ENCODE measurements at places on chromosomes 16 and 17.

- no peak for DNase-seq
Observed at GRCh38 chr17:35804658-35805192, 4.6 kb upstream of the TAF15 start.

DNA sequence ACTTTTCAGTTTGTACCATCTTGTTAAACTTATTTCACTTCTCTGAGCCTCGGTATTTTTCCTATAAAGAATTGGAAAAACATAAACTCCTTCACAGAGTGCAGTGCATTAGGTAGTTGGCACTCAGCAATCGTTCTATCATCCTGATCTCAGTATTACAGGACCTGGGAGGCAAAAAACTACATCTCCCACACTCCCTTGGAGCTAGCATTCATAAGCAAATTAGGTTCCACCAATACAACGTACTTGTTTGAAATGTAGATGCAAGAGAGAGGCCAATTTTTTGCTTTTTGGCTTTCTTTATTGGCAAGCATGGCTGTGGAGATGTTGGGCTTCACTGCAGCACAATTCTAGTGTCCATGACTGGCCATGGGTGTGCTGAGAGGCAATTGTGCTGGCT lies 285.2 kb downstream of the CA10 start:
- no peak for DNase-seq

- no peak for DNase-seq
Observed at GRCh38 chr17:7034955-7035590, 742 bp upstream of the SLC16A13 start.

- DNase-seq, result no peak
Observed at GRCh38 chr17:66950325-66950724, 14.2 kb upstream of the CACNG4 start.

DNA sequence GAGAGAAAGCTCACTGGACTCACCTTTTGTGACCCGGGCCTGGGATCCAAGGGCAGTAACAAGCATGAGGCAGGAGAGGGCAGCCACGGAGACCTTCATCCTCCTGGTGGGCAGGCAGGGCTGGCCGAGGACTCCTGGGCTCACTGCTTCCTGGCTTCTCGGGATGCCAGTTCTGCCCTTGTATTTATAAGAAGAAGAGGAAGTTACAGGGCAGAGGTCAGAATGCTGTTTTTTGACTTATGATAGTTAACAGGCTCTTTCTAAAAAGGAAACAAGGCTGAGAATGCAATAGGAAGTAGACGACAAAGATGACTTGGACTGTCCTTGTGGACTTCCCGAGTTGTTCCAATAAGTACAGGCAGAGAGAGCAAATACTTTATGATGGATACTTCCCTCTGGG lies at the start of gene CCL23:
Gene CCL23 (minus strand): TSS at position 174 of the 400 bp plus-strand sequence. CDS start 75 bp downstream, at position 99.
- DNase-seq, result no peak

DNA sequence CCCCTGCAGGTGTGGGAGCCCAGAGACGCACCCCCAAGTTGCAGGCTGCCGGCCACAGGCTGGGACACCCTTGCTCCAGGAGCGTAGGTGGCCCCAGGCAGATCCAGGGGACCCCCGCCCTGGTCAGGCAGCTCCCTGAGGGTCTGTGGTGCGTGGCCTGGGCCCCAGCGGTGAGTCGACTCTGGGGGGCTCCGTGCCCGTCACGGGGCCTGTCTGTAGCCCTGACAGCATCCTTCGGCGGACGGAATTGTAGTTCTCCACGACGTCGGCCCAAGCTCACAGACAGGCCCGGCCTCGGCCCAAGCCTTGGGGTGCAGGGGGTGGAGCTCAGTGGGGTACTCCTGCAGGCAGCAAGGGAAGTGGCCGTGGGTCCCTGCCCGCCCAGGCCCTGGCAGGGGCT lies 82.9 kb downstream of the LMF1 start:
- no peak for DNase-seq

DNA sequence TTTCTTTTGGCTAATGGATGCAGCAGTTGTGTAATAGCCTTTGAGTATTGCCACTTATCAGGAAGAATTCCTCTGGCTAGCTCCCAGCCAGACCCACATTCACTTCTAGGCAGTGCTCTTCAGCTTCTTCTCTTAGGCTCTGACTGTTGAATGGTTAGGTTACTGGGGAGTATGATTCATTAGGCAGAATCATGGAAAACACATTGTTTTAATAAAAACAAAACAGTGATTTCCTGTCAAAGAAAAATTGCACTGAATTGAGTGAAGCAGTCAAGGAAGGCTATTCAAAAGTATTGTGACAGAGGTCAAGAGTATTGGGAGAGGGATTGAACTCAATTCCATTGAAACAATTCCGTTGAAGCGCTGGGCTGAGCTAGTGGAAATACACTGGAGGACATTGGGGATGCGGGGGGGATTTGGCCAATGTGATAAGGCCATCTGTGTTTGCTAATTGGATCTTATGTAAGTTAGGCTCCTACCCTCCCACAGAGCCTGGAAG lies 68.0 kb downstream of the CNTNAP4 start:
- no peak for DNase-seq

DNA sequence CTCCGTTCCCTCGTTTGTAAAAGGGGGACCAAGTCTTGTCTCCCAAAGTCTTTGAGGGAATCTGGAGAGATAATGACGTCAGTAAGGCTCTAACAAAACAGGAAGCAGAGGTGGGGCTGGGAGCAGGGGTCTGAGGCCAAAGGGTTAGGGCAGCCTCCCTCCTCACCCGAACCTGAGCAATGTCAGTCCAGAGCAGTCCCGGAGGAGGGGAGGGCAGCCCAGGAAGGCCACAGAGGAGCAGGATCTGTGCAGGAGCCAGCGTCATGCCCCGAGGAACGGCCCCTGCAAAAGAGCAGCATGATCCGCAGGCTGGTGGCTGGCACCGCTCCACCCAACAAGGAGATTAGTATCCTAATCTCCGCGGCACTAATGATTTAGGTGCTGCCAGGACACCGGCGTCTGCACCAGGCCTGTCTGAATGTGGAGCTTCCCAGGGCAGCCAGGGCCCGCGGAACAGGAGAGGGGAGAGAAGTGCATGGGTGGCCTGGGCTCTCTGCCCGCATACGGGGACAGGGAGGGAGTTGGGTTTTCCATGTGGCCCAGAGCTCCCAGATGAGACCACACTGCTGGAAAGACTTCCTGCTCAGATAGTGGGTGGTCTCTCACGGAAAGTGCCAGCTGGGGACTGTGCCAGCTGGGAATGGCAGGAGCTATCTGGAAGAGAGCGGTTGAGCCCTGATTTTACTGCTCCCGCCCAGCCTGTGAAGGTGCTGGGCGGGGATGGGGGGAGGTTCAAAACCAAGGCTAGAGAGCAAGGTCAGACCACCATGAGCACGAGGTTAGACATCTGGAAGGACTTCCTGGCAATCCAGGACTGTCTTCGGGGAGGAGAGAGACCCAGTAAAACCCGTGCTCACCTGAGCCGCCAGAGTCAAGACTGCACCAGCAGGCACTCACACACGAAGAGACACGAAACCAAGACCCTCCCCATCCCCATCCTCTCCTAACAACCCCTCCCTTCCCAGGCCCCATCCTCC lies 11.0 kb upstream of the KRT17 start:
- no peak for DNase-seq

- no peak for DNase-seq
Observed at GRCh38 chr17:9370467-9370866, 205.2 kb downstream of the STX8 start.

DNA sequence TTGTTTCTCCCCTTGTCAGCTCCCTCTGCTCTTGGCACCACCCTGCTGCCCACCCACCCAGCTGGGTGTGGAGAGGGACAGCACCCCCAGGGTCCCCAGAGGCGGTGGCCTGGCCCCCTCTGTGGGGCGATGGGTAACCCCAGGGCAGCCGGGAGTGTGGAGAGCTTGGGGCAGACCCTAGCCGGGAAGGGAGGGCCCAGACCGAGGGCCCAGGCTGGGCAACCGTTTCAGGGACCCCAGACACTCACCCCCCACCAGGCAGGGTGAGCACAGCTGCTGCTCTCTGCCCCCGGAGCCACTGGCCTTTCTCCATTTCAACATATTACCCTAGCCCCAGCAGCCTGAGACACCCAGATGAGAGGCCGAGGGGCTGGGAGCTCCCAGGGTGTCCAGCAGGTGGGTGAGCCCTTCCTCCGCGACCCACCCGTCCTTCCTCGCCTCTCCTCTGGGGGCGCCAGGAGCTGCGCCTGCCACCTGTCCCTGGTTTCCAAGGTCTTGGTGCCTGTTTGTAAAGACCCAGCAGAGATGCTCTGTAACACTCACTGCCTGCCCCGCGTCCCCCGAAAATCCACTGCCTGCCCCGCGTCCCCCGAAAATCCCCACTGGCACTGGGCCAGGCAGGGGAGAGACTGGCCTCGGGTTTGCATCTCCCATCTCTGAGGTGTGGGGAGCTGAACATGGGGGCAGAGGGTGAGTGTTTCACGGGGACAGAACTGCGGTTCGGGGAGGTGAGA lies 45.4 kb downstream of the BAHCC1 start:
- no peak for DNase-seq

- DNase-seq, result no peak
Observed at GRCh38 chr17:40460968-40461731, 17.9 kb downstream of the IGFBP4 start.

GRCh38 chr16:2091547-2092255 lies 43.9 kb downstream of the TSC2 start:
- no peak for DNase-seq

DNA sequence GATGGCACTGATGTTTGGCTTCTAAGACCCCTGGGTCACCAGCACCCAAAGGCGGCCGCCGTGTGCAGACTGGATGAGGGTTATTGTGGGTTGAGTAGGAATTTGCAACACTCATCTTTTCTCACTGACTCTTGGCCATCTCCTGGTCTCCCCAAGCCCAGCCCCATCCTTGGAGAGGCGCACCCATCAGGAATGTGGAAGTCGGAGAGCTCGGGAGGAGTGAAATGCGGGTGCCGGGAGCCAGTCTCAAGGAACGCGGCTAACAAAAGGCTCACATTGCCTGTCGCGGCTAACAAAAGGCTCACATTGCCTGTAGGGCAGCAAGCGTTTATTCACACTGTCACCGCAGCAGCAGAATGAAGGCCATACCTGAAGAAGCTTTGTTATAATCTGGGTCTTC lies 248.6 kb downstream of the FOXL1 start:
- no peak for DNase-seq

DNA sequence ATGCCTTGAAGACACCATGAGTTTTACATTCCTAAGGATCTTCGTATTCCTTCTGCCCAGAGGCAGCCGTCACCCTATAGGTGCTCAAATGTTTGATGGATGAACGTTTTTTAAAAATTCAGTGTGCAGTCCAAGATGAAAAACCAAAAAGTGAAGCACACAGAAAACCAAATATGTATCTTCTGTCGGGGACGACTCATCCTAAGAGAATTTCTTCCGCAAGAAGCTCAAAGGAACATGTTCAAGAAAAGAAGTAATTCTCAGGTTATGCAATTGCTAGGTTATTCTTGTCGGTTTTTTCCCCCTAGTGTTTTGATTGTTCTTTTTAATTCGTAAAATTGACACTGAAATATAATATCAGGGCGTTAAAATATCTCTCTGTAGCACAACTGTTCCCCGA lies 1.4 kb downstream of the CENPV start:
- DNase-seq, result no peak

DNA sequence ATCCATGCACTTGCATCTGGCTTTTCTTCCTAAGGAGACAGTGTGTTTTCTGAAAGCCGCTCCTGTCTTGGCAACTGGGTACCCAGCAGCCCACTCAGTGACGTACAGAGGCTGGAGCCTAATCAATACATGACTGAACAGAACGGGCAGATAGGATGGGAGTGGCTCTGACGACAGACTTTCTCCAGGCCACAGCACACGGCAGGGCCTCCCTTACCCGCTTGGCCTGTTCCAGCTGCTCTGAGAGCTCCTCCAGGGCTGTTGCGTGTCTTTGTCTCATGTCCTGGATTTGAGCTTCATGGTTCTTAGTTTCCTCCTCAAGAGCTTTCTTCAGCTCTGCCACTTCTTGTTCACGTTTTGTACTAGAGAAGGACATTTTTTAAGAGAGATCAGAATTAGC lies 64.9 kb downstream of the NDEL1 start:
- no peak for DNase-seq

DNA sequence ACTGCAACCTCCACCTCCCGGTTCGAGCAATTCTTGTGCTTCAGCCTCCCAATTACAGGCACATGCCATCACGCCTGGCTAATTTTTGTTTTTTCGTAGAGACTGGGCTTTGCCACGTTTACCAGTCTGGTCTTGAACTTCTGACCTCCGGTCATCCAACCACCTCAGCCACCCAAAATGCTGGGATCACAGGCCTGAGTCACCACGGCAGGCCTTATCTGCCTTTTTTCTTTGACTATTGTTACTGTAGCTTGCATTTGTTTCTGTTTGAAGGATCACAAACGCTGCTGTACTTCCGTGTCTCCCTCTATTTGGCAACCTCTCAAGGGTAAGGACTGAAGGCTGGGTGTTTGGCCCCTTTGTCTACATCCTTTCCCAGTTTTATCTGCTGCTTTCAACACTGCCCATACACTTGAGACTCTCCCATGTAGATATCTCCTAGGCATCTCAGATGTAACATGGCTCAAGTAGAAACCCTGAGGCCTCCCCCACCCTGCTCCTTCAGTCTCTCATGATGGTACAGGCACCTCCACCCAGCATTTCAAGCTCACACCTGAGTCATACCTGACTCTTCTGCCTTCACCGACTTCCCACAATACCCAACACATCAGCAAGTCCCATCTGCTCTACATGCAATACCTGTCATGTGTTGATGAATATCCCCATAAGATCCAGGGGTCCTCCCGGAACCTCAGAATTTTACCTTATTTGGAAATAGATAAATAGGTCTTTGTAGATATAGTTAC lies 219.0 kb downstream of the CPPED1 start:
- no peak for DNase-seq

GRCh38 chr16:67942200-67942509 lies 1.8 kb downstream of the LCAT start:
- no peak for DNase-seq

DNA sequence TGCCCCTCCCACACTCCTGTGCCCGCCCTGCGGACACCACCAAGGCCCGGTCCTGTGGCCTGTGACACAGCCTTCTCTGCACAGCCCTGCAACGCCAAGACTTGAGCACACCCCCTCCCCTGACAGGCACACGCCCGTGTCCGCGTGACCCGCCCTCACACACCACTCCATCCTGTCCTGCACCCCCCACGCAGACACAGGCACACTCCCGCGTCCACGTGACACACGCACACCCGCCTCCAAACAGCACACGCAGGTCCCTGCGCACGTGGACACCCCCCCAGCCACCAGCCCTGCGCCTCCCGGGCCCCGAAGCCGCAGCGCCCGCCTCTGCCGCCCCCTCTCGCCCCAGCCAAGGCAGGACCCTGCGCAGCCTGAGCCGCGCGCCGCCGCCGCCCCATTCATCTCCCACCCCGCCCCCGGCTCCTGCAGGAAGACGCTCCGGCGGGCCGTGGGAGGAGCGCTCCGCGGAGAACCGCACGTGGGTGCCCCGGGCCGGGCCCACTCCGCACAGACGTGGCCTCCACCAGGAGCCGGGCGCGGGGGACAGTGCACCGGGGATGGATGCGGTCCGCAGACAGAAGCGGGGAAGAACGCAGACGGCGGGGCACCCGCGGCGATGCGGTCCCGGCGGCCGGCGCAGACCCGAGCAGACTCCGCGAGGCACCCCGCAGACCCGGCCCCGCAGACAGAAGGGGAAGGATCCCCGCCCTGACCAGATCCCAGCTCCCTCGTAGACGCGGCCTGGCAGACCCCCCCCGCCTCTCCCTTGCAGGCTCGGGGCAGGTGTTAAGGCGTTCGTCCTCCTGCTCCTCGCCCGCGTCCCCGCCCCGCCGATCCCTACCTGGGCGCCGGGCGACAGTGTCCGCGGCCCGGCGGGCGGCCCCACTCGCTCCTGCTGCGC lies 506 bp downstream of the CAMKK1 start:
- DNase-seq, result peak; percentile 38

- no peak for DNase-seq
Observed at GRCh38 chr17:61225178-61225882, 174.3 kb upstream of the TBX2 start.

- no peak for DNase-seq
Observed at GRCh38 chr17:56897646-56898424, 16.0 kb downstream of the TRIM25 start.

- DNase-seq, result no peak
Observed at GRCh38 chr17:13806092-13806491, 204.4 kb upstream of the HS3ST3A1 start.

Measured in stimulated activated CD8-positive, alpha-beta memory T cell treated with anti-CD3 and anti-CD28 coated beads, Interleukin-7, amount 100 ng/mL, for 1 hour (primary cell).